HFFc6 (cell line): ENCODE measurements at places on chromosomes 2 and 18.

DNA sequence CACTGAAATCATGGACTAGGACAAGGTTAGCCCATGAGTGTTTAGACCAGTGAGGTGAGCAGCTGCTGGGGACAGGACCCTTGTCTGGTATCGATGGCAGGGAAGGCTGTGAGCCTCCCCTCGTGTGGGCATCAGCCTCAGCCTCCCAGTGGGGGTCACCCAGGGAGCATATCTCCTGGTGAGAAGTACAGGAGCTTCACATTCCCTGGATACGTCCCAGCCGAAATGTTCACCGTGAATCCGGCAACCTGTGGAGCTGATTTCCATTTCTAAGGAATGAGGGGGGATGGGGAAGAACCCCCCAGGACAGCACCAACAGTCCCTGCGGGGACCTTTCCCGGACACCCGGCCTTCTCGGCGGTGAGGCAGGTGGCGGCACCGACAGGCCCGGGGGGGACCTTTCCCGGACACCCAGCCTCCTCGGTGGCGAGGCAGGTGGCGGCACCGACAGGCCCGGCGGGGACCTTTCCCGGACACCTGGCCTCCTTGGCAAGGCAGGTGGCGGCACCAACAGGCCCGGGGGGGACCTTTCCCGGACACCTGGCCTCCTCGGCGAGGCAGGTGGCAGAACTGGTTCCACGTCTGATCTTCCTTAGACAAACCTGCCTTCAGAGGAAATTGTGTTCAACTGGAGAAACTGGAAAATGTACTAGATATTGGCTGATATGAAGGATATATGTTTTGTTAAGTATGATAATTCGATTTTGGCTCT is 21.2 kb downstream of the RTP5 start:
- H3K4me3 ChIP-seq: no peak overlapping the region
- peaks cover 15% of the 10 kb centered on the region for H3K4me1 ChIP-seq
- no peak for DNase-seq
- no peak overlapping the region for H3K27ac ChIP-seq
- H3K27me3 ChIP-seq: peaks cover 3% of the 10 kb centered on the region

- no peak for DNase-seq
- peaks cover 29% of the 10 kb centered on the region for H3K36me3 ChIP-seq
These were observed 2.1 kb downstream of the TRIB2 start for GRCh38 chr2:12718711-12719399.

- H3K36me3 ChIP-seq: no peaks in the 10 kb centered on the region
- no peak for DNase-seq
- no peak overlapping the region for H3K4me3 ChIP-seq
- no peaks in the 10 kb centered on the region; the same call in 1 of the 2 replicates for H3K27me3 ChIP-seq
These were observed 182.2 kb downstream of the PPP1R1C start for GRCh38 chr2:182167882-182168281.

DNA sequence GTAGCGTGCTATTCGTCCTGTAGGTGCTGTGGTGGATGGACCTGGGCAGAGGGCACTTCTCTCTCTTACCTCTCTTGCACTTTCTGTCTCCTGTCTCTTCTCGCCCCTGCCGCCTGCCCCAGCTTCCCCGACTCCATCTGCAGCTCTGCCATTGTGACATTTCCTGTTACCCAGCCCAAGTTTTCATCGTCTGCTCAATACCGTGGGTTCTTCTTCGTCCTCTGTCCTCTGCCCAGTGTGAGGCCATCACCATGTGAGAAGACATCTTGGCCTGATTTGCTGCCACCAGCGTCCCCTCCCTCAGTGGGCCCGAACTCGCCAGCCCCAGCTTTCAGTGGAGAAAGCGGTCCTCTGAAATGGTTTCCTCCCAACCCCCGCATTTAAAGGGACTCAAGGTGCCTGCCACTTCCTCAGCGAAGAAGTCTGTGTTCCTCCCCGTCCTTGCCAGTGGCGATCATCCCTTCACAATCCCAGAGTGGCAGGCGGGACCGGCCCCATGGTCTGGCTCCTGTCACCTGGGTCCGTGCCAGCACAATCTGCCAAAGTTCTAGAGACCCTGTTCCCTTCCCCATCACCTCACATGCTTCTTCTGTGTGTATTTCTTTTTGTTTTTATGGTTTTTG is 18.0 kb downstream of the TGOLN2 start:
- H3K4me1 ChIP-seq: peaks cover 27% of the 10 kb centered on the region
- no peak for DNase-seq
- no peak overlapping the region for H3K4me3 ChIP-seq
- H3K27ac ChIP-seq: no peak overlapping the region
- peaks cover 8% of the 10 kb centered on the region for H3K27me3 ChIP-seq
- peaks cover 10% of the 10 kb centered on the region for H3K36me3 ChIP-seq

DNA sequence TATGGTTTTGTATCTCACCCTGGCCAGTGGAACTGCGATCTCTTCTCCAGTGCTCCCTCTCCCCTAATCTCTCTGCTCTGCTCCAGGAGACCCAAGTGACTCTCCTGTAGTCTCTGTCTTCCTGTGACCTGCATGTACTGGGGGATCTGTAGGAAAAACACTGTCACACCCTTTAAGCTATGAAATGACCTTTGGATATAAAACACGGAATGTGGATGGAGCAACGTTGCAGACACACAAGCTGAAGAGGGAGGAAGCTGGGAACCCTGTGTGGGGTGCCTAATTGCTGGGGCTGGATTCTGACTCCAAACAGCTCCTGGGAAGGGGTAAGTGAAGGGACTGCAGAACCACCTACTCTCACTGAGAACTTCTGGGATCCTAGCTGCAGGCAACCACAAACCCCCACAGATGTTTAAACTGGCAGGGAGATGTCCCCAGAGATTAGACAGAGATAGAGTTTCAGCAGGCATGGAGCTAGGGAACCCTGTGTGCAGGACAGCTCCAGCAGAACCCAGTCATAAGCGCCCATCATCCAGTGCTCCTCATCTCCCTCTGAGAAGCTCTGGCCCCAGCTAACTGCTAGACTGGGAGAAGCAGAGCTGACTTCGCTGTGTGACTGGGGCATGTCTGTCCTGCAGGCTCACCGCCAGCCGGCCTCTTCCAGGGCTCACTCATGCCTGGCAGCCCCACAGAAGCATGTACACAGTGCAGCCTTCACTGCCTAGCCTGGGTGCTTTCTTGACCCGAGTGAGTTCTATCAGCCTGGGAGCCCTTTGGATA is 482.7 kb upstream of the SETBP1 start:
- DNase-seq: no peak
- peaks cover 3% of the 10 kb centered on the region; the same call in 1 of the 2 replicates for H3K27me3 ChIP-seq
- no peak overlapping the region for H3K4me3 ChIP-seq
- no peaks in the 10 kb centered on the region for H3K4me1 ChIP-seq
- H3K27ac ChIP-seq: no peak overlapping the region

GRCh38 chr2:152546230-152546837 is 170.9 kb downstream of the PRPF40A start:
- H3K27ac ChIP-seq: no peak overlapping the region
- H3K4me1 ChIP-seq: peaks cover 85% of the 10 kb centered on the region
- H3K27me3 ChIP-seq: peaks cover 5% of the 10 kb centered on the region; the same call in 1 of the 2 replicates
- 0 out of 2 replicates have a peak, but pooled peaks cover 5% of the 10 kb centered on the region for H3K36me3 ChIP-seq

- DNase-seq: no peak
- no peak overlapping the region for H3K4me3 ChIP-seq
- no peak overlapping the region for H3K27ac ChIP-seq
- H3K36me3 ChIP-seq: peaks cover 13% of the 10 kb centered on the region
- no peaks in the 10 kb centered on the region for H3K4me1 ChIP-seq
- H3K27me3 ChIP-seq: peaks cover 9% of the 10 kb centered on the region
These were observed 223.8 kb downstream of the FAM210A start for GRCh38 chr18:13502585-13502984.
